ENCODE measurements at places on chromosomes 7 and 10.

- DNase-seq: no peak
Measured at GRCh38 chr7:150848111-150848510, 4.2 kb upstream of the AOC1 start.

- no peak for DNase-seq
Measured at GRCh38 chr10:66167816-66168215, 758.0 kb upstream of the LRRTM3 start.

DNA sequence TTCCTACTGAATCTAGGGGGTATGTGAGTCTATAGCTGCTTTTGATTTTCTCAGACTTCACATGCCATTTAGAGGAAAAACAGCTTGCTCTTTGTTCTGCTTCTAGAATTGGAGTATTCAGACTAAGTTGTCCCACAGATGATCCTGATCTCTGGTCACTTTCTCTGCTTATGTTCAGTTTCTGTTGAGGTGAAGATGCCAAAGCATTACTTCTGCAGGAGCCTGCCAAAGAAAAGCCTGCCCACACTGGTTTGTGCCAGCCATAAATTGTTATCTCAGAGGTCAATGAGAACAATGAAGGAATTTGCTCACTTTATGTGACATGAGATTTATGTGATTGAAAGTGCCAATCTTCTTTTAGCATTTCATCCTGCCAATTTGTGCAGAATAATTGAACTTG, 163.6 kb downstream of the CDK14 start:
- peak; percentile 20 for DNase-seq

DNA sequence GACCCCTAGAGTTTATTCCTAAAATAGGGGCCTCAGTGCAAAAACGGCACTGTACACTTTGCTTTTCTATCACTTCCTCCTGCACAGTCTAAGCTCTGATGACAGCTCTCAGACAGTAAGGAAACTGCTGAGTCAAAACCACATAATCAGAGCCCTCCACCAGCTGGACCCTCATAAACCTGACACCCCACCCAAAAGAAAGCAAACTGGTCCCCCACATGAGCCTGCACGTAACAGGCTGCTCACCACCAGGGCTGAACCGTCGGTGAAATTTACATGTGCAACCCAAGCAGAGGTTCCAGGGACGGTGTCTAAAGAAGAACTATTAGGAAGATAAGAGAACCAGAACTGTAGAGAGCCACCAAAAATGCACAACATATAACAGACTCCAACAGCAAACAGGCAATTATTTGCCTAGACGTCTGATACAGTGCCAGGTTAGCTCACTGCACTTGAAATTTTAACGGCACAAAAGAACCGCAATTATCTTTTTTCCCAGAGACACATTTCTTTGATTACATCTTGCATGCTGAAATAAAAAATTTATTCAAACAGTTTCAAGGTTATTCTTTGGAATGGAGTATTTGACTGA, 19.6 kb downstream of the SGMS1 start:
- no peak for DNase-seq

GRCh38 chr7:55432939-55433784, 68.0 kb downstream of the LANCL2 start:
- peak; percentile 36 for DNase-seq

- no peak for DNase-seq
Measured at GRCh38 chr10:71837098-71837827, 13.8 kb downstream of the PSAP start.

GRCh38 chr10:72048450-72049124, 39.8 kb downstream of the SPOCK2 start:
- peak; percentile 94 for DNase-seq

DNA sequence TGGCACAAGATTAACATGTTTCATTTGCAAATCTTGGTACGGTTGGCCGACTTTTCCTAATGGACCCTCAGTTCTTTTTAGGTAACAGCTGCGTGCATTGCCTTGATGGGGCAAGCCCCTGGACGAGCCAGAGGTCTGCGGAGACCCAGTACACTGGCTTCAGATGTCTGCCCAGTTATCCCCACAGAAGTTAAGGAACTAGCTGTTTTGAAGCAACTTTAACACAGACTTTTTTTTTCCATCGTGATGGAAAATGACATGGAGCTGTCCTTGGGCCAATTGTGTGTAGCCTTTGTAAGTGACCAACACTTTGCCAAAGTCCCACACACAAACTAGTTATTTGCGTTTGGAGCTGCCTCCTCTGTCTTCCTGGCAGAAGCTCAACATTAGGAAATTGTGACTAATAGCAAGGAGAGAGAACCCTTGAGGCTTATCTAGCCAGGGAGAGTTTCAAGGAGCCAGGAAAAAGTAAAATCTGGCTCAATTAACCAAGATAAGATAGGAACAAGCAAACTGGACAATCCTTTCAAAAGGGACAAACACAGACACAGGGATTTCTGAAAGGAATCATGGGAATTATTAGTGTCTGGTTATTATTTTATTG, 99.6 kb upstream of the BMPER start:
- peak; percentile 77 for DNase-seq

GRCh38 chr10:63702092-63702491, 180.9 kb downstream of the REEP3 start:
- DNase-seq: no peak

GRCh38 chr10:126126866-126127265, 230.5 kb downstream of the FANK1 start:
- no peak for DNase-seq

GRCh38 chr10:96222908-96223307, 48.5 kb downstream of the BLNK start:
- DNase-seq: no peak

DNA sequence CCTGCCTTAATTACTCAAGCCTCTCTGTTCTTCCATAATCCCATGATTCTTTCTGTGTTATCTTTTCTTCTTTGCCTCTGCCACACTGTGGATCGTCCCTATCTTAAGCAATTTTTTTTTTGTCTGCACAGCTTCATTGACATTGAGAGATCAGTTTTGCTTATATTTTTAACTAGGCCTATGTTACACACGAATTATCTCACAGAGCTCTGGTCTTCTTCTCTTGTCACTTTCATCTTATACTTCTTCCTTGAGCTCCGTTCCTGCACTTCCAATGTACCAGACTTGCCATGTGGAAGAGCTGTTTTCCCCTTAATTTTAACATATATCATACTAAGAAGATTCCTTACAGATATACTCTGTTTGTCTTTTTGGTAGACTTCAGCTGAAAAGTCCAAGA, 106.1 kb downstream of the MAGI2 start:
- DNase-seq: no peak

DNA sequence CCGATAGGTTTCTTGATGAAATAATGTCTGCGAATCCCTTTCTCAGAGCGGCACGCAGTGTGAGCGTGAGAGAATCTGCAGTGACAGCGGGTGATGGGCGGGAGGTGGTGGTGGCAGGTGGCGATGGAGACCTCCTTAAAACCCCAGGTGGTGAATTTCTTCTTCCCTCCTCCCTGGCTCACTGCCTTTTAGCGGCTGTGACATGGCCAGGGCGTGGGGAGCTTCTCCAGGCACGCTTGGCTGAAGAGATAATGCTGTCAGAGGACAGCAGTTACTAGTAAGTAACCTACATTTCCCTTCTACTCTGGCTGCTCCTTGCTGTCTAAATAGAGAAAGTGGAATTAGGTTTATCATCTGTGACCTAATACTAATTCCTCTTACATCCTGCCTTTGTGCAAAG, 141.4 kb upstream of the INSYN2A start:
- peak; percentile 15 for DNase-seq

Data from endothelial cell of umbilical vein (primary cell).